Central memory CD4-positive, alpha-beta T cell (primary cell): ENCODE measurements at places on chromosomes 7 and 10.

DNA sequence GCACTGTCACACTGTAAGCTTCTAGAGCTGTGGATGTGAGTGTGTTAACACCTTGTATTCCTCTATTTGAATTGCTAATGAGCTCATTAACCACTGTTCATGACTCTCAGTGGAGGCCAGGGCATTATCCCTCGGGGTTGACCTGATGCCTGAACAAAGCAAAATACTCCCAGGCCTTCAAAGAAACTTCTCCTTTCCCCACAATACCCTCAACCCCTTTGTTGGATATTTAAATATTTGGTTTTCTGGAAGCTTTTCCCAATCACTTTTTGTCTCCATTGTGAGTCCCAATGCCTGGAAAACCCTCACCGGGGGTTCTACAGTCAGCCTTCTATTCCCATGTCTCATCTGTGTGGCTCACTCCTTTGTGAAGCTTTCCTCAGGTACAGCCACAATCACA lies 780.1 kb downstream of the PHTF2 start:
- no peak for DNase-seq

GRCh38 chr7:116315293-116315692 lies 105.0 kb downstream of the TES start:
- no peak for DNase-seq

DNA sequence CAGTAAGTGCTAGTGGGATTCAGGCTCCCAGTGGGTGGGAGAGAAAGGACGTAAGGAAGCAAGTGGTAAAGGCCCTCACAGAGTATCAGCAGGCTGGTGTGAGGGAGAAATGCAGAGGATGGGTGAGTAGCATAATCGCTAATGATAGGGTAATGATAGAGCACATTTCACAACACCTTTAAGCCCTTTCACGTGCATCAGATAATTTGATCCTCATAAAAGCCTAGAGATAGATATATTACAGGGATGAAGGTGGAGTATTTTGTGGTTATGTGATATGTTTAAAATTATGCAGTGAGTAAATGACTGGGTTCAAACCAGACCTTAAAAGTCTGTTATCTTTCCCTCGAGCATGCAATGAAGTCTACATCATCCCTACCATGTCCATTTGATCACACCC lies 10.3 kb downstream of the LEP start:
- DNase-seq: no peak

DNA sequence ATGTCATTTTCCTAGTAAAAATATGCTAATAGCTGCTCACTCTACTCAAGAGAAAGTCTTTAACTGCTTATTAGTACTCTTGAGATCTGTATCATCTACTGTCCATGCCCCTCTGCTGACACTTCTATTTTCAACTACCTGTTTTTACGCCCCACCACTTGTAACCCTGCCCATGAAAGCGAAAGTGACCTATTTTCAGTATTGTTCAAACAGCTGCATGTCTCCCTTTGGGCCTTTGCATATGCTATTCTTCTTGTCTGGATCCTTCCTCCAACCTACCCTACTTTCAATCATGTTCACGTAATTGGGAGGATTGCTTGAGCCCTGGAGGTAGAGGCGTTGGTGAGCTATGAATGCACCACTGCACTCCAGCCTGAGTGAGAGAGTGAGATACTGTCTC lies 1481.3 kb downstream of the GATA3 start:
- DNase-seq: no peak

DNA sequence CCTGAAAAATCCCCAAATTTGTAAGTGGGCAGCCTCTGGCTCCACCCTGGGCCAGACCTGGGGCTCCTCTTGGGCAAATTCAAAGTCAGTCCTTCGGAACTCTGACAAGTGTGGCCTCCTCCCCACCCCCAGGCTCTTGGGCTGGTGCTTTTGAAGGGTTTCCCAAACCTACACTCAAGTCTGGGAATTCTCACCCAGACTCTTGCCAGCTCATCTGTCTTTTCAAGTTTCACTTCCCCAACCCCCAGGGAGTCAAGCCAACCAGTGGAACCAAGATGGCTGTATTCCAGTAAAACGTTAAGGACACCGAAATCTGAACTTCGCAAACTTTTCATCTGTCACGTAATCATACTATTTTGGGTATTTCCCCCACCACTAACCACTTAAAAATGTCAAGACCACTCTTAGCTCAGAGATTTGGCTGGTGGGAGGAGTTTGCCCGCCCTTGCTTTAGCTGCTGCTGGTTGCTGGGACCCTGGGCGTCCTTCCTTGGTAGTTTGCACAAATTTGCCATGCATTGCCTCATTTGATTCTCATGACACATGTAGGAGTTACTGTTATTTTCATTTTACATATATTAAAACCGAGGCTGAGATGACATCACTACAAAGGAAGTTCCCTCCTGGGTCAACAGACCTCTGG lies 1.7 kb upstream of the MYO1G start:
- DNase-seq: peak; percentile 73

DNA sequence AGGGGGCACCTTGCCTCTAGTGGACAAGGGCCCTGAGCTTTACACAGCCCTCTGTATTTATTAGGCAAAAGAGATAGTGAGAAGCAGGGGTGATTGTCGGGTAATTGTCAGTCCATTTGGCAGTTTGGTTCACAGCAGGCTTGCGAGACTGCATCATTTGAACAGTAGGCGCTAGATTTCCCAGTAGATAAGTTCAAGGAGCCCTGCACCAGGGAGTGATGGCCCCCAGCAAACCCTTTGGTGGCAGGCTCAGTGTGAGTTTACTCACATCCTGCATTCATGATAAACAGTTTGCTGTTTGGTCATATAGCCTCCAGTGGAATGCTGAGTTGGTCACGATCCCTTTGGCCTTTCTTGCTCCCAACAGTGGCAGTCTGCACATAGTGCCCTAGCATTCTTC lies 59.4 kb downstream of the MARCHF5 start:
- no peak for DNase-seq

GRCh38 chr10:44383749-44384600 lies 922 bp downstream of the CXCL12 start:
- no peak for DNase-seq

- no peak for DNase-seq
Measured at GRCh38 chr7:27079234-27079975, 16.4 kb downstream of the HOXA1 start.

GRCh38 chr10:100788002-100788903 lies 42.9 kb downstream of the PAX2 start:
- DNase-seq: no peak

- no peak for DNase-seq
Measured at GRCh38 chr7:3578399-3578798, 277.3 kb downstream of the SDK1 start.

DNA sequence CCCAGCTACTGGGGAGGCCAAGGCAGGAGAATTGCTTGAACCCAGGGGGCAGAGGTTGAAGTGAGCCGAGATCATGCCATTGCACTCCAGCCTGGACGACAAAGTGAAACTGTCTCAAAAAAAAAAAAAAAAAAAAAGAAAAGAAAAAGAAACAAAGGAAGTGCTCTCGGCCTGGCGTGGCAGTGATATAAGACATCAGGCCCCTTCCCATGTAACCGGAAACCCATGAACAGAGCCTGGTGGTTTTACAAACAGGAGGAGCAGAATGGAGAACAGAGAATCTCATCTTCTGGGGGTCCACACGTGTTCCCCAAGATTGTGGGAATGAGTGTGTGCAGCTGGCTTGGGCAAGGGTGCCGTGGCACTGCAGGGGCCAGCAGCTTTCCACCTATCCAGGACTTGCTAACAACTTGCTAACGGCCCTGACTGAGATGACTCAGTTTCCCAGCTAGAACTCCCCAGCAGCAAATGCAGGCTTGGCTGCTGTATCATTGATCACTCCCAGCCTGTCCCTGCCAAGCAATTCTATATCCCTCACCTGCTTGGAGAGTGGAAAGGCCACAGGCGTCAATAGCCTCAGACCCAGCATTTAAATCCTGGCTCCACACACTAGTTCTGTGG lies 103.0 kb downstream of the COL26A1 start:
- no peak for DNase-seq

DNA sequence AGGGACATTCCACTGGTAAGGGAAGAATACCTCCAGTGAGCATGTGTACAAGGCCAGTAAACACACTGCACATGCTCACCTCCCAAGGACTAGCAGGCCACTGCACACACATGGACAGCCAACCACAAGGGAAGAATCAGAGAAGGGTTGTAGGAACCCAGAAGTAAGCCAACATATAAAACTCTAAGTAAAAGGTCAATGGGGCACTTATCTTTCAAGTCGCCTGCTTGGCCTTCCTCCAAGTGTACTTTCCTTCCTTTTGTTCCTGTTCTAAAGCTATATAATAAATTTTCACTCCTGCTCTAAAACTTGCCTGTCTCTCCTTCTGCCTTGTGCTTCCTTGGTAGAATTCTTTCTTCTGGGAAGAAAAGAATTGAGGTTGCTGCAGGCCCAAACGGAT lies 33.0 kb downstream of the ORC5 start:
- DNase-seq: no peak

GRCh38 chr10:101952191-101952590 lies 103.8 kb downstream of the ARMH3 start:
- no peak for DNase-seq

- DNase-seq: no peak
Measured at GRCh38 chr7:25486656-25487055, 258.4 kb upstream of the NPVF start.

- no peak for DNase-seq
Measured at GRCh38 chr10:94088926-94089381, 95.2 kb downstream of the PLCE1 start.

- DNase-seq: no peak
Measured at GRCh38 chr10:43574906-43575305, 490 bp upstream of the ZNF239 start.

- DNase-seq: peak; percentile 45
Measured at GRCh38 chr7:128361411-128362379, at the start of gene PRRT4. TSS of gene PRRT4 (minus strand) at chr7:128361690.

GRCh38 chr10:63331586-63331985 lies 134.2 kb downstream of the JMJD1C start:
- DNase-seq: no peak

DNA sequence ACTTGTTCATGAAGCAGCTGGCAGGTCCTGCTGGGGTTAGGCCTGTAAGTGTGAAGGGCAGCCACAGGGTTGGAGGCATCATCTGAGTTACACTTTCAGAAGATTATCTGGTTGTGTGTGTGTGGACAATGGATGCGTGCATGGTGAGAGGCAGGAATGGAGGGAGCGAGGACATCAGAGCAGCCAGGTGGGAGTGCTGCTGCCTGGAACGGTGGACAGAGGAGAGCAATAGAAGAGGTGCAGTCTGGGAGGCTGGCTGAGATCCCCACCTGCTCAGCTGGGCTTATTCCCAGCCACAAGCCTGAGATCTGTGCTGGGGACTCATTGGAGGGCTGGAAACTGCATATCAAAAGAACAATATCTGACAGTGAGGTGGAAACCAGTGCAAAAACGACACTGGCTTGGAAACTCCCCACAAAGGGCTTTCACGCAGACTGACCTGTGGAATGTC lies 17.9 kb downstream of the ZNF488 start:
- no peak for DNase-seq

DNA sequence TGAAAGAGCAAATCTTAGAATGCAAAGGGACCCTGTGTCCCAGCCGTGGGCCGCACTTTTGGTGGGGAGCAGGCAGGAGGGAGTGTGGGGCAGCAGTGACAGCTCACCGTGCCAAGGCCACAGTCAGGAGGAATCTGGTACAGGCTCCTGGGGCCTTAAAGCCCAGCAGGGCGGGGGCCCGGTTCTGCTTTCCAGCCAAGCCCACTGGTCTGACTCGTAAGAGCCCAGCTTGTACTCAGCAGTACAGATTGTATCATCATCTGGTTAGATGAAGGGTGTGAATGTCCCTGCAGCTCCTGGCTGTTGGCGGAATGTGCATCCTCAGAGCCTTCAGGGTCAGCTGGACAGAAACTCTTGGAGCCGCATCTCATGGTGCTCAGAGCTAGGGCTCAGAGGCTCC lies 30.5 kb upstream of the TRIM8 start:
- DNase-seq: no peak

DNA sequence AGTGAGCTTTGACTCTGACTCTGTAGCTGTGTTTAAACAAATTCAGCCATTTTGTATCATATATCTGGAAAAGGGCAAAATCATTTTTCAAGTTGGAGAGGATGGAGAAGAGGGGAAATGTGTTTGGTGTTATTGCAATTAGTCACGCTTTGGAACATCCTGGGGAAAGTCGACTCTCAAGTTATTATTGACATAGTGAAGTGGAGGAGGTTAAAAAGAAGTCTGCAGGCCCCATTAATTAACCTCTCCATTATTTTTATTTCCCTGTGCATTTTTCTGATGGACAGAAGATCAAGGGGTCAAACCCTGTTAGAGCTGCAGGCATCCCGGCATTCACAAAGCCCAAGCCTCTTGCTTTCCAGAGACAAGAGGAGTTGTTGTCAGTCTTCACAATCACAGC lies 132.6 kb downstream of the TEX36 start:
- DNase-seq: no peak

- no peak for DNase-seq
Measured at GRCh38 chr7:5500056-5500776, 76.6 kb upstream of the TNRC18 start.

- no peak for DNase-seq
Measured at GRCh38 chr7:117014673-117015133, 61.4 kb downstream of the ST7 start.

DNA sequence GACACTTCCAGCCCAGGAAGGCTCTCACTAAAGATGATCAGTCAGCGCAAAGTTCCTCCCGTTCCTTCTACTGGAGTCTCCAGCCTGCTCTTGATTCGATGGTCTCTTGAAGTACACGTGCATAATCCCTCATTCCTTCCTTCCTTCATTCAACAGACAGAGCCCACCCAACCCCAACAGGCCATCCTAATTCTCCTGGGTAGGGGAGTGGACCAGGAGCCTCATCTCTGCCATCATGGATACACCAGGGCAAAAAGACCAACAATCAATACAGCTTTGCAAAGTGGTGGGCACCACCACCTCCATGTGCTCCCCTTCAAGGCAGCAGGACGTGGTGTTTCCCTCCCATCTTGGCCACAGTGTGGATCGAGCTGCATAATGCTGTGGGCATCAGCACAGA lies 446.3 kb downstream of the GRID1 start:
- DNase-seq: no peak
